ENCODE measurements at places on chromosomes 1 and 21.

DNA sequence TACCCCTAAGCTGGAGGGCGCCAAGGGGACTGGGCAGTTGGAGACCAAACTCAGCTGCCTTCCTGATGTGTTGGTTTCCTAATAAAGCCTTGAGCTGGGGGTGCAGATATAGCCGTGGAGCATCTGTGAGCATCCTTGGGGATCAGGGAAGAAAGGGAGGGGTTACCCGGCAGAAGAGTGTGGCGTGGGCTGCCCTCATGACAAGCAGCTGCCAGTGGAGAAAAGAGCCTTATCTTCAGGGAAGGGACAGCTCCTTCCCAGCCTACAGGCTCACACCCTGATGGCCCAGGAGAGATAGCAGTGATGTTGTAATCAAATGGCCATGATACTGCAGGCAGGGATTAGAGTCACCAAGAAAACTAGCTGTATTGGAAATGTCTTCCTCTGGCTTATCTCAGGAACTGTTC is 10.8 kb upstream of the NFASC start:
- H3K4me1 ChIP-seq = peaks cover 21% of the 10 kb centered on the region
- DNase-seq = no peak
- H3K27me3 ChIP-seq = peaks cover 47% of the 10 kb centered on the region
- H3K36me3 ChIP-seq = no peaks in the 10 kb centered on the region

GRCh38 chr1:45306319-45306718 is 20.4 kb upstream of the HPDL start:
- no peak for DNase-seq
- H3K27me3 ChIP-seq = no peaks in the 10 kb centered on the region
- no peaks in the 10 kb centered on the region for H3K36me3 ChIP-seq
- H3K4me3 ChIP-seq = peak overlapping the region; percentile 50
- H3K4me1 ChIP-seq = peaks cover 36% of the 10 kb centered on the region

- H3K27me3 ChIP-seq = no peaks in the 10 kb centered on the region
- peak overlapping the region; percentile 3 for H3K27ac ChIP-seq
- no peaks in the 10 kb centered on the region for H3K36me3 ChIP-seq
- no peak for DNase-seq
- H3K4me1 ChIP-seq = peaks cover 18% of the 10 kb centered on the region
- no peak overlapping the region for H3K4me3 ChIP-seq
Observed at GRCh38 chr1:213572912-213573647, 414.7 kb upstream of the PROX1 start.

- H3K36me3 ChIP-seq = no peaks in the 10 kb centered on the region
- no peaks in the 10 kb centered on the region for H3K4me1 ChIP-seq
- H3K27ac ChIP-seq = no peak overlapping the region
- no peak for DNase-seq
Observed at GRCh38 chr1:187646536-187647107, 817.9 kb downstream of the PLA2G4A start.
